Activated CD8-positive, alpha-beta memory T cell treated with anti-CD3 and anti-CD28 coated beads for 4 hours (primary cell): ENCODE measurements at places on chromosomes 13 and 19.

- no peak for DNase-seq
Measured at GRCh38 chr19:10617409-10618121, 7.8 kb upstream of the SLC44A2 start.

DNA sequence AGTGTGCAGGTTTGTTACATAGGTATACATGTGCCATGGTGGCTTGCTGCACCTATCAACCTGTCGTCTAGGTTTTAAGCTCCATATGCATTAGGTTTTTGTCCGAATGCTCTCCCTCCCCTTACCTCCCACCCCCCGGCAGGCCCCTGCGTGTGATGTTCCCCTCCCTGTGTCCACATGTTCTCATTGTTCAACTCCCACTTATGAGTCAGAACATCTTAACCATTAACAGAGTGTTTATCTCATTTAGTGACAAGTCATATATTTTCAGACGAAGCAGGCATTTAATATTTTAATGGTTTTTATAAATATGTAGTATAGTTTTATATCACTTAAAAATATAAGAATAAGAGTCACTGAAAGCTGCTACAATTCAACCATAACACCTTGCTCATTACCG lies 780.5 kb upstream of the ARGLU1 start:
- no peak for DNase-seq

- DNase-seq, result no peak
Measured at GRCh38 chr13:41981951-41982715, 21.2 kb upstream of the VWA8 start.

GRCh38 chr19:29953352-29954247 lies 11.6 kb downstream of the URI1 start:
- DNase-seq, result no peak

DNA sequence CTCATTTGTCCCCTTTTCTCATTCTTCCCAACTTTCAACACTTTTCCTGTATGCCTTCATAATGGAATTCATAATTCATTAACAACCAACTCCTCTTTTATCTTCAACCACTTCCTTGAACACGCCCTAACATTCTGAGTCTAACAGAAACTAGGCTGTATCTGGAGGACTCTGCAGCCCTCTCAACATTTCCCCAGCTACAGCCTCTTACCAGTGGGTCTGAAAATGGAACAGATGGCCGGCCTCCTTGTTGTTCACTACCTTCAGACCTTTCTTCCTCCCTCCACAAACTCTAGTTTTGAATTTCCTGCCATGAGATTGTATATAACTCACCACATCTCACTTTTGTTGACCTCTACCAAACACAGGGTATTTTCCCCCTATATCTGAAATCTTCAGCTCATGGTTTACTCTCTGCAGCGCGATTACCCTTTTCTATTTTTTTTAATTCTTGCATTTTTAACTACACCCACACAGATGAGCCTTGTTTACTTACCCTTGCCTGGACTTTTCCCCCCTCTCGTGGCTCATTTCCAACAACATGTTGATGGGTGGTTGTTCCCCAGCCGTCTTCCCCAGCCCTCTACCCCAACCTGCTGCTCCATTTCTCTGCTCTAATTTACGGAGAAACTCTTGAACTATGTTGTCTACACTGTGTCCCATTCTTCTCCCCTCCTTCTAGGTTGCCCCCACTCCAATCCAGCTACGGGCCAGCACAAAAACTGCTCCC lies 846 bp downstream of the ZNF790 start:
- no peak for DNase-seq

DNA sequence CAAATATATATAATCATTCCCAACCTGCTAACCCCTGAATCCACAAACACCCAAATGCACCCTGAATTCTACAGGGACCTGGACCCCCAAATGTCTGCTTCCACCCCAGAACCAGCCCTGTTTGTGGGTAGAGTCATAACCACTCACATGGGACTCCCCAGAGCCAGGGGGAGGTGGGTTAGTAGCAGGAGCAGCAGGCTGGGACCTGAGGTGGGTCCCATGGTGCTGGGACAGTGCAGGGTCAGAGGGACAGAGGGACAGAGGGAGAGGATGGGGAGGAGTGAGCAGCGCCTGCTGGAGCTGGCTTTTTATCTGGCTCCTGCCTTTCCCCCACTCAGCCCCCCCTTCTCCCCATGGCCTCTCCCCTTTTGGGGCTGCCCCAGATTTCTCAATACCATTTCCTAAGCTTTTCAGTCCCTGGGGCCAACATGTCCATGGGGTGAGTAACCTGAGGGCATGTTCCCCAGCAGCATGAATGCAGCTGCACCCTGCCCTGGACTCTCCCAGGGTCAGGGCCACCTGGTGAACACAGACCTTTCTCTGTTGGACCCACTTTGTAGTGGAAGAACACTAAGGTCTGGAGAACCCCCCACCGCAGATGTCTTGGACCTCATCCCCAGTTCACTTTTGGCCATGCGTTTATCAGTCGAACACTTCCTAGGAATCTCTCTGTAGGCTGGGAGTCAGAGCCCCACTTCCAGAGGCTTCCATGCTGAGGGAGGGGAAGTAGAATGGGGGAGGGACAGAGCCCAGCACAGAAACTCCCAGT lies at the start of gene C3:
TSS of gene C3 (minus strand) at position 282 of the 769 bp plus-strand sequence. CDS start at position 221, 61 bp downstream.
- DNase-seq, result no peak

DNA sequence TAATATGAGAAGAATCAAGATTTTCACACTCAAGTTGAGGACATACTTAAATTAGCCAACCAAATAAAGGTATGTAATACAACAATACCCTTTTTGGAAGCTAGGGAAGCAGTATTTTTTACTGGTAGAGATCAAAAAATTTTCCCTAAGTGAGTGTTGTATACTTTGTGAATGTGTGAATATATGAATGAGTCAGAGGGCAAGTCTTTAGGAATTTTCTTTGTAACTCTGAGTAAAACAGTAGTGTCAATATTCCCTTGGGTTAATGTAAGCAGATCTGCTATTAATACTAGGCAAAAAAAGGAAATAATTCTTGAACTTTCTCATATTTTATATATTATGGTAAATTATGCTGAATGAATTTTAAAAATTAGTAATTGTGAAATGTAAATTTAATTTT lies 1161.8 kb upstream of the MIR17HG start:
- DNase-seq, result no peak

DNA sequence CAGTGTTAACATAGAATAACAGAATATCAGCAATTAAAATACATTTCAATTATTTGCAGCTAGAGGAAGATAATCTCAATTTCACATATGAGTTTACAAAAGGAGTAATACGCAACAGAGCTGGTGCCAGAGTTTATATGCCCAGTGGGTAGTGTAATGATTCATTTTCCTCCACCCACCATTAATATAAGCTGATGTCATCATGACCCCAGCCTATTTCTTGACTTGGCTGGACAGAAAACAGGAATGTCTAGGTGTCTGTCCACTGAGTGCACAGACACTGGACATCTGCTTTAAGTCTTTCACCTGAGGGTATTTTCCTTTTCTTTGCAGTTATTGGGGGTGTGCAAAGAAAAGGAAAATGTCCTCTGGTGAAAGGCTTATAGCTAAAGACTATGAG lies 335.5 kb downstream of the TBC1D4 start:
- no peak for DNase-seq

- DNase-seq, result no peak
Measured at GRCh38 chr19:4064149-4064495, 2.6 kb downstream of the ZBTB7A start.

GRCh38 chr13:80336776-80337287 lies 4.1 kb downstream of the SPRY2 start:
- no peak for DNase-seq

DNA sequence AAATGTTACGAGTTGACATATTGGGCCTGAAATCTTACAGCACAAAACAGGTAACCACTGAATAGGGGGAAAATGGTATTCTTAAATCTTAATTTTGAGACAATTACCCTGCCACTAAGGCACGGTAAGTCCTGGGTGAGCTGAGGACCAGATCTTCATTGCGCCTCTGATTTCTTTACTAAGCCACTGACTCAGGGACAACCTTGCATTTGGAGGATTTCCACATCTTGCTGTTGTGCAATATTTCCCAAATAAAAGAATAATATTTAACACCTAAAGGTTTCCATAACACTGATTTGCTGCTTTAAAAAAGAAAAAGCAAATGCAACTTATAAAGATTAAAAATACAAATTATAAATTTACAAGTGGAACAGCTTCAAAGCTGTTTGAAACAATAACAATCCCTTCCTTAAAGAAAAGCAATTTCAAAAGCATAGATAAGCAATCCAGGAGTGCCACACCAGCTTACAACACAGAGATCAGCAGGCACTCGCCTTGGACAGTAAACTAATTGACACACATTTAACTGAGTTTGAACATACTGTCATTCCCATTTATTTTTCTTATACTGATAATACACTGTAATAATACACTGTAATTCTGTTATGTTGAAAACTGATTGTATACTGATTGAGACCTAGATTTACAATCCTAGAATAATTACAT lies 79.6 kb upstream of the DOCK9 start:
- DNase-seq, result no peak

DNA sequence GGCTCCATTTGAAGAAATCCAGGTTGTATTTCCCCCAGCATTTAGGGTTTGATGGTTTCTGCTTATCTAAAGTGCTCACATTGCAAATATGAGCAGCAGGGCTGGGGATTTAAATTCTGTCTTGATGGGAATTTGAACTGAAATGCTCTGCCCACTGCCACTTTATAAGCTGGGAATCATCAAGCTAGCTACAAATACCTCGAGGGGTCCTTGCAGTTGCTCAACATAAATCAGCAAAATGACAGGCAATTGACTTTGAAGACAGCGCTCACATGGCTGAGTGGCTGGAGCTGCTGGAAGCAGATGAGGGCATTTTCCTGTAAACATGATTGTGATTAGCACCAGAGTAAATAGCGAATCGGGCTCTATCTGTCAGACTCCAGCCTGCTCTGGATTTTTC lies 39.4 kb upstream of the MEDAG start:
- no peak for DNase-seq
